ENCODE measurements at places on chromosomes 6 and 20. TPM values are rescaled to one million over a fixed set of nuclear protein-coding genes. Genes with fewer than 3 reads are reported as not detected.
A peak's percentile ranks its signal among the peaks of the same experiment; 100 is the strongest.

The PKIB gene
- 3.5 TPM for total RNA-seq

The KDM1B gene
- 17.7 TPM for total RNA-seq

The CDK19 gene
- total RNA-seq: 15.6 TPM

The PRPH2 gene
- total RNA-seq: 3.3 TPM

The ZSCAN23 gene
- 7.4 TPM for total RNA-seq

DNA sequence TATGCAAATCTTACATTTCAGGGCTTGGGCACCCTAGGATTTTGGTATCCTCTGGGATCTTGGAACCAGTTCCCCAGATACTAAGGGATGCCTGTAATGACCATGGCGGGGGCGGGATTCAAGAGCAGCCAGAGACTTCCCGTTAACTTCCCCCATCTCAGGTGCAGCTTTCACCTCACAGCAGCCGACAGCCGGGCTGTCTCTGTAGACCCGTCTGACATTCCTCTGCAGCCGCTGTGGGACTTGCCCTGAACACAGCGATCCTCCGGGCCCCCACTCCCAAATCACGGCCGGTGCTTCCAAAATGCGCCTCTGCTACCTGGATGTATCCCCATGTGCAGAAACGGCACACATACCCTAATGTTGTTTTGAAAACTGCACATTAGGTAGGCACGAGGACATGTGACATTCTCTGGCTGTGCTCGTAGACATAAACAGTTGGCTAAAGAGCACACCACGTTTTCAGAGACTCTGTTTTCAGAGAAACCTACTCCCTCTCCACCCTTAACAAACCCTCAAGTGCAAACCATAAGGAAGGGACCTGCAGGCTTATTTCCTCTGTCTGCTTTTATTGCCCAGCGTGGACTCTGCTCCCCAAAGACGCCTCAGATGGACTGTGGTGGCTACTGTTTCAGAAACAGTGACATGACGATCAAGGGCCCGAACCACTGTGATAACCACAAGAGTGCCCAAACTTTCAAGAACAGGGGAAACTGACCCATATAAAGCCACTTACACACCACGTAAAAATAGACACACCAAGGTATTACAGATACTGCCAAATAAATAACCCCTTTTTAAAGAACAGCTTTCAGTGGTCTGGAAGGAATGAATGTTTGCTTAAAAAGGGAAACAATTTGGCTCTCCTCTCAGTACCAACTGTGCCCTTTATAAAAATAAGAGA, 72.9 kb upstream of the FOXC1 start:
- no peak overlapping the region for H3K27ac ChIP-seq
- no peaks in the 10 kb centered on the region for H3K27me3 ChIP-seq
- no peak overlapping the region for H3K4me3 ChIP-seq

GRCh38 chr6:150261997-150262697, 106.7 kb upstream of the IYD start:
- no peak overlapping the region for H3K27ac ChIP-seq
- H3K4me1 ChIP-seq: peaks cover 12% of the 10 kb centered on the region
- no peaks in the 10 kb centered on the region for H3K27me3 ChIP-seq
- no peak for DNase-seq

GRCh38 chr20:36519944-36520343, 21.4 kb upstream of the MYL9 start:
- DNase-seq: peak; percentile 91
- H3K36me3 ChIP-seq: peaks cover 69% of the 10 kb centered on the region
- no peak overlapping the region for H3K4me3 ChIP-seq
- peaks cover 9% of the 10 kb centered on the region for H3K4me1 ChIP-seq

GRCh38 chr6:41894366-41895299, 542 bp downstream of the USP49 start:
- H3K36me3 ChIP-seq: no peaks in the 10 kb centered on the region
- H3K27me3 ChIP-seq: no peaks in the 10 kb centered on the region
- H3K27ac ChIP-seq: peak overlapping the region; percentile 12

DNA sequence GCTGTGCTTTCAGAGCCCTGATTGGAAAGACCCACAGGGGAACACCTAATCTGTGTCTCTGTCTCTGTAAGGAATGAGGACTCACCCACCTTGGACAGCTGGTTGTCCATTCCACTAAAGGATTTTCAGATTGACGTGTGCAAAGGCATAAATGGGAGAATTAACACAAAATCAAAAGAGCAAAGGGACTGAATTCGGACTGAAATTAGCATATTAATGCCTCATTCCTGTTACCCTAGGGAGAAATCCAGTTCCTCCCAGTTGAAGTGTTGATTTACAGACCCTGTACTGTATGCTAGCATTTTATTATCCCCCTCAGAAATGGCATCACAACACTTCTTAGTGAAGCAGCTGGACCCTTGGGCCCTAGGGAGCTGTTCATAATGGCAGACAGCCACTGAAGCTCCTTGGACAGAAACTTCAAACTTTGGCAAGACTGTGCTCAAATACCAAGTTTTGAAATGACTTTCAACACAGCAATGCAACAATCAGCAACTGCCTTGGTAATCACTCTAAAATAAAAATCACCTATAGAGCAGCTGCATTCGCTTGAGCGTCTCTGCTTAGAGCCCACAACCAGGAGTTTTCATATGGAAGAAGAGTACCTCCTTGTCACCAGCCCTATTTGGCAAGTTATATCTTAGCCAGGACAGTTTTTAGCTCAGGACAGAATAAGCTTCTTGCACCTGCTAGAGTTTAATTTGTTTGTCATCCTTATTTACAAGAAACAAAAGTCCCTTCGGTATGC, 118.1 kb downstream of the TRDN start:
- no peaks in the 10 kb centered on the region for H3K27me3 ChIP-seq
- H3K4me1 ChIP-seq: no peaks in the 10 kb centered on the region
- H3K36me3 ChIP-seq: no peaks in the 10 kb centered on the region
- no peak overlapping the region for H3K4me3 ChIP-seq

- no peaks in the 10 kb centered on the region for H3K4me1 ChIP-seq
- no peak overlapping the region for H3K27ac ChIP-seq
- DNase-seq: no peak
- no peak overlapping the region for H3K4me3 ChIP-seq
- H3K27me3 ChIP-seq: no peaks in the 10 kb centered on the region
Observed at GRCh38 chr6:77397561-77397960, 65.7 kb downstream of the HTR1B start.

- no peak overlapping the region for H3K4me3 ChIP-seq
- peaks cover 28% of the 10 kb centered on the region for H3K4me1 ChIP-seq
- H3K27me3 ChIP-seq: peaks cover 3% of the 10 kb centered on the region
- H3K36me3 ChIP-seq: no peaks in the 10 kb centered on the region
- H3K27ac ChIP-seq: no peak overlapping the region
Observed at GRCh38 chr20:35298264-35298663, 6.0 kb upstream of the FAM83C start.

DNA sequence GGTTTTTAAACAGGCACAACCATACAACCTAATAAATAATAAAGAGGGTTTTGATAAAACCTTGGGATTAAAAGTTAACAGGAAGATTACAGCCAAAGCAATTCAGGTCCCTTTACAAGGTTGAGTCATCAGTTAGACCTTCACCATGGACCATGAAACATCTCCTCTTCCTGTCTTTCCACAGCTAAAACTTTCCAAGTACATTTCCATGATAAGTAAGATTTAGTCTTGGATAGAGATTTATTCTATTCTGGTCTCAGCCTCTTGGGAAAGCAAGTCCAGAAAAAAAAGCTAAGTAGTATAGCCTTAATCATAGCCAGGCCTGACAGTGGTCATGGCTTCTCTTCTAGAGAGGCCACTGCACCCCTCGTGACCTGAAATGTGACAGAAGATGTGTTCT, 2.9 kb upstream of the PRSS35 start:
- H3K4me3 ChIP-seq: no peak overlapping the region
- peaks cover 3% of the 10 kb centered on the region for H3K4me1 ChIP-seq
- no peak overlapping the region for H3K27ac ChIP-seq

GRCh38 chr20:18144541-18145099, 7.0 kb downstream of the KAT14 start:
- no peaks in the 10 kb centered on the region for H3K4me1 ChIP-seq
- H3K27ac ChIP-seq: no peak overlapping the region
- no peak overlapping the region for H3K4me3 ChIP-seq
- no peak for DNase-seq
- peaks cover 22% of the 10 kb centered on the region for H3K36me3 ChIP-seq

GRCh38 chr6:70680396-70680795, 12.7 kb downstream of the SMAP1 start:
- no peak for DNase-seq
- no peaks in the 10 kb centered on the region for H3K27me3 ChIP-seq
- no peak overlapping the region for H3K27ac ChIP-seq
- H3K4me3 ChIP-seq: no peak overlapping the region
- peaks cover 4% of the 10 kb centered on the region for H3K4me1 ChIP-seq

DNA sequence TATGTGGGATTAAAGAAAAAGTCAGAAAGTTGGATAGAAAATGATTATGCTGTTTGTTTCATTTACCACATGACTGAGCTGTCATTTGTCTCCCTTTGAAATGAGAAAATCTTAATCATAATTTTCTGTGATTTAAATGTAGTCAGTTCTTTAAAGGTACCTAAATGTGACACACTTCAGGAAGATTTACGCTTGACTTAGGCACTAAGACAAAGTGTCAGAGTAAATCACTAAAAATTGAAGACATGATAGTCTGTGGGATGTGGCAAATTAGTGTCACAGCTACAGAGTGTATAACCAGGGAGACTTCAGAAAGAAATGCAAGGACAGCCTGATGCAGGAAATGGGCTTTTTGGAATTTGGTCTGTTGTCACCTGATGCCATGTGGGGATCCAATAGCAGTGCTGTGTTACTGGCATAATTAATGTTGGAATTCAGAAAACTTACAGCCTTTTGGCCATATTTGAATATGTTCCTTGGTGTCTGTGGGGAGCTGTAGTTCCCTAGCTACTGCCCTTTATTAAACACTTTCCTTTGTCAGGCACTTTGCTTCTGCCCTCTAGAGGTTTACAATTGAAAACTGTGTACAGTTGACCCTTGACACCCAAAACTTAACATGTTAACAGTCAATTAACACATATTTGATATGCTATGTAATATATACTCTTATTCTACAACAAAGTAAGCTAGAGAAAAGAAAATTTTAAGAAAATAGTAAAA, 493.8 kb downstream of the UTRN start:
- no peak overlapping the region for H3K27ac ChIP-seq
- DNase-seq: no peak
- no peak overlapping the region for H3K4me3 ChIP-seq
- no peaks in the 10 kb centered on the region for H3K4me1 ChIP-seq
- H3K27me3 ChIP-seq: no peaks in the 10 kb centered on the region

- no peak overlapping the region for H3K27ac ChIP-seq
- no peak overlapping the region for H3K4me3 ChIP-seq
- no peak for DNase-seq
- no peaks in the 10 kb centered on the region for H3K4me1 ChIP-seq
- H3K27me3 ChIP-seq: no peaks in the 10 kb centered on the region
Observed at GRCh38 chr6:163603395-163603794, 188.9 kb downstream of the QKI start.
